ENCODE measurements at places on chromosomes 16 and 17. TPM values are rescaled to one million over a fixed set of nuclear protein-coding genes. Genes with fewer than 3 reads are reported as not detected.

The STX1B gene
- 2.5 TPM for total RNA-seq

GRCh38 chr16:68993885-68994284 is 111.6 kb upstream of the HAS3 start:
- no peak overlapping the region for H3K4me3 ChIP-seq
- H3K27ac ChIP-seq: no peak overlapping the region
- DNase-seq: no peak

GRCh38 chr17:38324772-38325171 is 19.0 kb downstream of the GPR179 start:
- H3K4me3 ChIP-seq: no peak overlapping the region
- peaks cover 10% of the 10 kb centered on the region for H3K4me1 ChIP-seq
- H3K27me3 ChIP-seq: peaks cover 27% of the 10 kb centered on the region
- no peak for DNase-seq

- H3K4me3 ChIP-seq: peak within 1 kb of the TSS; percentile 53
- H3K36me3 ChIP-seq: no peaks in the 10 kb centered on the region
- H3K27me3 ChIP-seq: peaks cover 30% of the 10 kb centered on the region
- peaks cover 55% of the 10 kb centered on the region for H3K4me1 ChIP-seq
- DNase-seq: peak; percentile 66
- H3K27ac ChIP-seq: peak within 1 kb of the TSS; percentile 66
Measured at GRCh38 chr17:74922694-74923537, at the start of gene USH1G. Gene USH1G, minus strand, starts transcription at chr17:74923255. Its CDS starts 182 bp downstream, at chr17:74923073.

The CENPX gene
- 267 TPM for total RNA-seq

DNA sequence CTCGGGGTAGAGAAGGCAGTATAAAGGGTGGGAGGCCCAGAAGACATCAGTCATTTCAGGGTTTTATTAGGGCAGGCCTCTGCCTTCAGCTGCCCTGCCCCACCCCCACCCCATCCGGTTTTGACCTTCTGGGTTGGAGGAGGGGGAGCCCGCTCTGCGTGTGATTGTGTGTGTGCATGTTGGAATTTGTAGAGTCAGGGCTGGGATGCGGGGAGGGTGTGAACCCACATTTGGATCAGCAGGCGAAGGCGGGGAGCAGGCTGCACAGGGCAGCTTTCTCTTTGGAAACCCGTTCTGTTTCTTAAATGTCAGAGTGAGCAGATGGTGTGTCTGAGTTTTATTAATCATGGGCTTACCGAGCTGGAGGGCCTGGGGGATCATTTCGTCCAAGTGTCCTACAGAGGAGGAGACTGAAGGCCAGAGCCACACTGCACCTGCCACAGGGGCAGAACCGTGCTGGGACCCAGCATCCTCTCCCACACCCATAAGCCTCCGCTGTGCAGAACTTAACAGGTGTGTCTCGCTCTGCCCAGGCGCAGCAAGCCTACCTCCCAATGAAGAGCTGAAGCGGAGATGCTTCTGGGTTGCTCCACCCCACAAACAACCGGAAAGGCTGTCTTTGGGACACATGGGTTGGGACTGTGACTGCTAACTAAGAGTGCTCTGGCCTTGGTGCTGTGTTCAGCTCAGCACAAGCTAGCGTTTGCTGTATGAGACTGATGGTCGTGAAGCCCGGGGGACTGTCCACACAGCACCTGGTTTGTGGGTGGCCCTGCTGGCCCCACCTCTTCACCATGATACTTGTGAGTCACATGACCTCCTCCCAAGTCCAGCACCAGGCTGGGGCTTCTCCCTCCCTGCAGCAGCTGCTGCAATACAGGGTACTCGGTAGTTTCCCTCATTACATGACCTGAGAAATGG is 70.9 kb upstream of the GSE1 start:
- H3K4me3 ChIP-seq: no peak overlapping the region
- peak; percentile 71 for DNase-seq
- H3K27me3 ChIP-seq: no peaks in the 10 kb centered on the region
- peaks cover 15% of the 10 kb centered on the region for H3K36me3 ChIP-seq
- peak overlapping the region; percentile 27 for H3K27ac ChIP-seq

DNA sequence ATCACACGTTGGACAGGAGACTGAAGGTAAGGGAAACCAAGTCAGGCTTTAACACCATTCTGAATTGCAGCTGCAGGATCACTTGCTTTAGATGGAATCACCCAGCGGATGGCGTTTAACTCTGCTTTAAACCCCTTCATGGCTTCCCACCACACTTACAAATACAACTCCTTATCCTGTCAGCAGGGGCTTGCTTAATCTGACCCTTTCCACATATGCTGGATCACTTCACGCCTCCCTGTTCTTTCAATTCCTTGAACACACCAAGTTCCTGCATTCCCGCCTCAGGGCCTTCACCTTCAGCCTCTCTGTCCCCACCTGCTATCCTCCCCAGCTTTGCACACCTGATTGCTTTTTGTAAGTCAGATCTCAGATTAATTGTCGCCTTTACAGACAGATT is 442.2 kb downstream of the MAF start:
- peaks cover 15% of the 10 kb centered on the region for H3K27me3 ChIP-seq
- DNase-seq: no peak
- H3K36me3 ChIP-seq: no peaks in the 10 kb centered on the region
- no peaks in the 10 kb centered on the region for H3K4me1 ChIP-seq
- H3K4me3 ChIP-seq: no peak overlapping the region

The ABCA10 gene
- total RNA-seq: 0.16 TPM

- no peak overlapping the region for H3K27ac ChIP-seq
- peaks cover 11% of the 10 kb centered on the region for H3K4me1 ChIP-seq
- peaks cover 39% of the 10 kb centered on the region for H3K36me3 ChIP-seq
- no peak overlapping the region for H3K4me3 ChIP-seq
Measured at GRCh38 chr17:78677303-78678221, 100.4 kb upstream of the DNAH17 start.

DNA sequence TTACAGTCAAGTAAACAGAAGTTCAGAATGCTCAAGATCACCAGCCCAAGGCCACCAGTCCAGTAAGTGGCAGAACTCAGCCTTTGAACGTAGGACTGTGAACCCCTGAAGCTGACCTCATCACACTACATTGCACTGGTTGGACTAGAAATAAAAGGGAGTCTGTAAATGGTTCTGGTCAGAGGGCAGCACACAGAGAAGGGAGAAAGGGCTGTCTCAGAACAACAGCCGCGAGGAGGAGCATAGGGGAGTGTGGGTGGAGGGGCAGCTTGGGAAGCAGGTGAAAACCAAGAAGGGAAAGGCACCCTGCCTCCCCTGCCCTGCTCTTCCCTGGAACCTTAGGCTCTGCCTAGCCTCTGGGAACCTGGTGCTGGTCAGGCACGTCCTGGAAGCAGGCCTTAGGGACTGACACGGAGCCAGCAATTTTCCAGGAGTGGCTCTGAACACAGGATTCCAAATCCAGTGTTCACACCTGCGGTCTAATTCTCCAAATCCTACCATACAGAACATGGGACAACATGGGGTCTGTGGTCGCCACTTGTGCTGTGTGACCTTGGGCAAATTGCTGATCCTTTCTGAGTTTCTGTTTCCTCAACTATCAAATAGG is 7.0 kb downstream of the PDILT start:
- no peaks in the 10 kb centered on the region for H3K4me1 ChIP-seq
- no peak overlapping the region for H3K4me3 ChIP-seq
- H3K36me3 ChIP-seq: no peaks in the 10 kb centered on the region
- no peak overlapping the region for H3K27ac ChIP-seq

DNA sequence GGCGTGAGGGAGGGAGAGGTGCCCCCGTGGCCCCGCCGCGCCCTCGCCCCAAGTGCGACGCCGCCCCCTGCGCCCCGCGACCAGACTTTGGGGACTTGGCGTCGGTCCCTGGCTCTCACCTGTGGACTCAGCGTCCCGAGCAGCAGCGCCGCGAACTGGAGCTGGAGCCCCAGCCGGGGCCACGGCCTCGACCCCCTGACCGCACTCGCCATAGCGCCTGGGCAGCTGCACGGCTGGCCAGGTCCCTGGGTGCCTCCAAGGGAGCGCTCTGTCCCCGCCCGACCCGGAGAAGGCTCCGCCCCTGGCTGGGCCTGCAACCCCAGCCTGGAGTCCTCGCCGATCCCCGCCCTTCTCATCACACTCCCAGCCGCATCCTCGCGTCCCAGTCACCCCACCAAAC is at the start of gene ERN2:
Gene ERN2, minus strand, starts transcription at position 247 of the 400 bp plus-strand sequence. Its CDS starts 35 bp downstream, at position 212.
- no peak for DNase-seq
- H3K36me3 ChIP-seq: no peaks in the 10 kb centered on the region
- no peaks in the 10 kb centered on the region for H3K4me1 ChIP-seq
- H3K4me3 ChIP-seq: no peak within 1 kb of the TSS
- H3K27ac ChIP-seq: no peak within 1 kb of the TSS

GRCh38 chr16:15857724-15858560 is 1.1 kb upstream of the MYH11 start:
- peaks cover 13% of the 10 kb centered on the region for H3K4me1 ChIP-seq
- H3K27ac ChIP-seq: no peak overlapping the region
- no peak for DNase-seq
- H3K36me3 ChIP-seq: no peaks in the 10 kb centered on the region
- H3K4me3 ChIP-seq: no peak overlapping the region

- no peaks in the 10 kb centered on the region for H3K36me3 ChIP-seq
- no peaks in the 10 kb centered on the region for H3K4me1 ChIP-seq
- H3K27me3 ChIP-seq: peaks cover 2% of the 10 kb centered on the region
- no peak overlapping the region for H3K27ac ChIP-seq
- no peak overlapping the region for H3K4me3 ChIP-seq
Measured at GRCh38 chr16:57325458-57325857, 33.1 kb upstream of the CCL22 start.

DNA sequence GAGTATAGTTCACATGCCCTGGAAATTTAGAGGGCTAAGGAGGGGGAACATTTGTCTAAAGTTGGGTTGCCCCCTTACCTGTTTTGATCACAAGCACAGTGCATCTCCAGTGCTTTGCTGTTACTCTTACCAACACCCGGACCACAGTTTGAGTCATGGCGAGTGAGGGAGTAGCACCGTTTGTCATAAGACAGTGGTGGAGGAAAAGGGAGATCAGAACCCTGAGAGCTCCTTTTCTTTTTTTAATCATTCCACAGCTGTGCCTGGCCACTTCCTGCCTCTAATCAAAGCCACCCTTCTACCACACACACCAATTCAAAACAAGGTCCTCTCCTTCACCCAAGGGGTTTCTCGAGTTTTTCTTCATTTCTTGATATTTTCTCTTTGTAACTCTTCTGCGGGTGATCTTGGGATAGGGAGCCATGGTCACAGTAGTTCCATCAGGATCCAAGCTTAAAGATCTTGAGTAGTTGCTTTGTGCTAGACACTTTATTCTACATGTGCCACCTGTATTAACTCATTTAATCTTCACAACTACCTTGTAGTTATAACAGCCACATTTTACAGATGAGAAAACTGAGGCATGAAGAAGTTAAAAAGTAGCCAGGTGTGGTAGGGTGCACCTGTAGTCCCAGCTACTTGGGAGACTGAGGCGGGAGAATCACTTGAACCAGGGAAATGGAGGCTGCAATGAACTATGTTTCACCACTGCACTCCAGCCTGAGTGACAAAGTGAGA is 5.0 kb upstream of the MYL4 start:
- no peaks in the 10 kb centered on the region for H3K36me3 ChIP-seq
- H3K27me3 ChIP-seq: no peaks in the 10 kb centered on the region
- H3K27ac ChIP-seq: peak overlapping the region; percentile 15
- no peak overlapping the region for H3K4me3 ChIP-seq

GRCh38 chr17:64343833-64344637 is 46.6 kb downstream of the PECAM1 start:
- H3K27ac ChIP-seq: no peak overlapping the region
- H3K36me3 ChIP-seq: no peaks in the 10 kb centered on the region
- no peaks in the 10 kb centered on the region for H3K27me3 ChIP-seq
- H3K4me3 ChIP-seq: no peak overlapping the region

- peaks cover 2% of the 10 kb centered on the region for H3K27me3 ChIP-seq
- no peak overlapping the region for H3K27ac ChIP-seq
- DNase-seq: no peak
- H3K4me1 ChIP-seq: peaks cover 2% of the 10 kb centered on the region
Measured at GRCh38 chr17:44920565-44920940, 5.3 kb upstream of the GFAP start.

The USP43 gene
- total RNA-seq: 0.09 TPM

DNA sequence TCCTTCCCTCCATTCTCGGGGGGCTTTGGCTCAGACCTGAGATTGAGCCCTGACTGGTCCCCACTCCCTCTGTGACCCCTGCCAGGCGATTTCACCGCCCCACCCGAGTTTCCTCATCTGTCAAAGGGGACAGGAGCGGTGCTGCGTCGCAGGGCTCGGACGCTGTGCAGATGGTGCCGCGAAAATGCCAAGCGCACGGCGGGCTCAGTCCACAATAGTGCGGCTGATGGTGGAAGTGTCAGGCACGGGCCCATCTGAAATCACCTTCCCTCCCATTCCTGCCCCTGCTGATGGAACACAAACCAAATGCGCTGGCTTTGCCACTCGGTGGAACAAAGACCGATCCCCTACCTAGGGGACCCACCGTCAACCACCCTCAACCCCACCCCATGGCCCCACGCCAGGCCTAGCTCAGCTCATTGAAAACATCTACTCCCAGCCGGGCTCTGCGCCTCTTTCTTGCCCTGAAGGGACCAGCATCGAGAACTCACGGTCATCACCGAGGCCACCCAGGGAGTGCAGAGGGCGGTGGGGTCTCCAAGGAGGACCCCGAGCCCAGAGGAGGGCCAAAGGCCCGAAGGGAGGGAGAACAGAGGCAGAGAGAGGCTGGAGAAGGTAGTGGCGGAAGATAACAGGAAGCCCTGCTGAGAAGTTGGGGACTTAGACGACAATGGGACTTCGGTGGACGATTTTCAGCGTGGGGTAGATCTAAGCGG is 1.4 kb downstream of the CARHSP1 start:
- H3K4me3 ChIP-seq: peak overlapping the region; percentile 62
- H3K27me3 ChIP-seq: no peaks in the 10 kb centered on the region
- peaks cover 59% of the 10 kb centered on the region for H3K4me1 ChIP-seq

The ADAD2 gene
- not detected for total RNA-seq

DNA sequence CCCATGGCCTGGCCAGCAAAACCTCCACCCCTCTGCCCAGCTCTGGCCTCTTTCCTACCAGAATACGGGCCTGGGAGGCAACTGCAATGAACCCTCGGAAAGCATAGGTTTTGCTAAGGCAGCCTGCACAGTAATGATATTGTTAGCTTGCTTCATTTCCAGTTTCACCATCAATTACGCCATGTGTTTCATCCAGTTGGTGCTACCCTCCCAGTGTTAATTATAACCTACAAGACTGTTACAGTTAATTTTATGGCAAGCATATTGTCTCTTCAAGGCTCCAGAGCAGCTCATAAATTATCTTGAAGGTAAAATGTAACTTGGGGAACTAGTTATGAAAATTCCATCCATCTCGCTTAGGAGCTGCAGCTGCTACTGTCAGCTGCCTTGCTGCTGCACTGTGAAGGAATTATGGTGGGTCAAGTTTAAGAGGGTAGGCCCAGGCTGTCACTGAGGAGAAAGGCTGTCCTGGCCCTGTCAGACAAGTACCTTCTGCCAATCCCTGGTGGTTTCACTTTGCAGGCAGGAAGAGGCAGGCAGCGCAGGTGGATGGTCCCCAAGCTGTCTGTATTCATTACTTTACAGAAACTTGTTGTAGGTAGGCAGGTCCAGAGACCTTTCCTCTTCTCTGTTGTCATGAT is 242.9 kb downstream of the FTO start:
- H3K4me1 ChIP-seq: no peaks in the 10 kb centered on the region
- no peak overlapping the region for H3K4me3 ChIP-seq
- H3K27ac ChIP-seq: no peak overlapping the region

All from K562 (cell line).